ENCODE measurements at places on chromosomes 2 and 18.
A peak's percentile ranks its signal among the peaks of the same experiment; 100 is the strongest.

DNA sequence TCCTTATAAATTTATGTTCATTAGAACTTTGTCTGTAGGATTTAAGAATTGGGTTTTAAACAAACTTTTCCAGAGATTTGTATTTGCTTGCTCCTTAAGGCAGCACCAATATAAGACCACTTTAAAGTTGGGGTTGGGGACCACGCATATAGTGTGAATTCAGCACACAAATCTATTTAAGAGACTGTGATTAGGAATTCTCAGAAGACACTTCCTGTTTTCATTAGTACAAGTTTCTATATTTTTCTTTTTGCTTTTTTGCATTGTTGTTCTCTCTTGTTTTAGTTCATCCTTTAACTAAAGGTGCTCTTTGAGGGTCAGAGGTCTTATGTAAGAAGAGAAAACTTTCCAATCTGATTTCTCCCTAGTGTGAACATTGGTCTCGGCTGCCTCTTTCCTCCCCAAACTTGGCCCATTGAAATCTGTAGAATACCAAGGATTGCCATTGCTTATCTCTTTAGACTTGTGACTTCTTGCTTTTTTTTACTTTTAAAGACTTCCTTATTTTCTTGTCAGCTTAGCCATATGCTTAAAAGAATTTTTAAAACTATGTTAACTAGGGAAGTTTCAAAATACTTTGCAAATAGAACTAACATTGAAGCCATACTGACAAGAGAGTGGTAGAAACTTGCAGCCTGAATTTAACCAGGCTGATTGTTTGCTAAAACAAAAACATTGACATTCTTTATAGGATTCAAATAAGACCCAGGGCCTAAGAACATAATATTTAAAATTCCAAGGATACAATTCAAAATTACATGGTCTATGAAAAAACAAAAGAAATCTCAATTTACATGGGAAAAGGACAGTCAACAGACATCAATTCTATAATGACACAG is 264.1 kb upstream of the FN1 start:
- DNase-seq: no peak

- DNase-seq: no peak
These were observed 8.0 kb downstream of the SPRED2 start for GRCh38 chr2:65424391-65424790.

DNA sequence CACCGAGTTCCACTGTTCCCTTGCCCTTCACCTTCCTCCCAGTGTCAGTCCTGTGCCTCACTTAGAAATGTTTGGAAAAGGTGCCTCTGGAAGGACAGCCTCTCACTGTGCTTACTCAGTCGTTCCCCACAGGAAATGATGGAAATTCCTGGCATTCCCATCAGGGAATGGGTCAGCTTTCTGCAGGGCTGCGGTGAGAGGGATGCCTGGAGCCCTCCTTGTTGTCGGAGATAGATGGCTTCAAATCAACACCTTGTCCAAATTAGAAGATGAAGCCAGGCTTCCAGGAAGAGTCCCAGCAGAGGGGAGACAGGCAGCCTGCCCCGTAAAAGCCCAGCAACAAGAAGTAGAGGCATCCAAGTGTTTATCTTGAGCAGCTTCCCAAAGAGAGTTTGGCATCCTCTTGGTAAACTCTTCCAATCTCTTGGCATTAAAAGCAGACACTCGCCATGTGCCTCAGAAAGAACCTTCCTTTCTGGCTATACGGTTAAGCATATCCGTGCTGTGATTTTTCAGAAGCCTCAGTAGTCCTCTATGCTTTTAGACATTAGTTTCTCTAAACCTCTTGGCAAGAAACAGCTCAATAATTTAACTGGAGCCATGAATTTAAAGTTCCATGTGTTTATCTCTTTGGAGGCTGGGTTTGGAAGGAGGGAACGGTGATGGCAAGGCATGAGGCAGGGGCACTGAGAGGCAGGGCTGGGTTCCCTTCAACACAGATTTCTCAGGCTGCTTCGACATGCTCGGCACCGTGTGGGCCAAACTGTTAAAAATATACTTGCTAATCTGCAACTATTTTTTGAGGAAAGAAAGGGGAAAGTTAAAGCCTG is 25.1 kb downstream of the COLEC12 start:
- no peak for DNase-seq

- no peak for DNase-seq
These were observed 60.3 kb upstream of the CREB1 start for GRCh38 chr2:207469451-207469850.

- DNase-seq: no peak
These were observed 184.6 kb downstream of the CYP26B1 start for GRCh38 chr2:71962911-71963694.

- DNase-seq: no peak
These were observed 2.6 kb upstream of the RNF149 start for GRCh38 chr2:101310834-101311695.

- no peak for DNase-seq
These were observed 55.1 kb upstream of the RIT2 start for GRCh38 chr18:43170586-43170985.

- DNase-seq: no peak
These were observed 101.8 kb downstream of the XRCC5 start for GRCh38 chr2:216210701-216211540.

GRCh38 chr2:112433932-112434730 is 686 bp upstream of the RGPD8 start:
- DNase-seq: no peak

GRCh38 chr18:9140984-9141383 is 4.4 kb downstream of the ANKRD12 start:
- no peak for DNase-seq

- DNase-seq: no peak
These were observed 115.1 kb downstream of the CDH20 start for GRCh38 chr18:61448316-61448715.

DNA sequence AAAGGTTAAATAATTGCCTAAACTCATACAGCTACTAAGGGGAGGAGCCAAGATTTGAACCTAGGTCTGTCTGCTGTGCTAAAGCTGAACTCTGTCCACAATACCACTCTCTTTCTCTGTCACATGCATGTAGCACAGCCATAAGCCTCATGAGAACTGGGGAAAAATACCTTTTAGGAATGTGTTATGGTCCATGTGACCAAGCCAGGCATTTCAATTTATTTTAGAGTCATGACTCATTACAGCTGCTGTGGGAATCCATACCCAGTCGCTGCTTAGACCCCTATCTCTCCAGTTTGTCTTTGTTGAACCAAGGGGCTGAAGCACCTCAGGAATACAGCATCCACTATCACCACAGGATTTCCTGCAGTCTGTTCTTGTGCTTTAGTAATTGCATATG is 200.0 kb upstream of the SIX3 start:
- no peak for DNase-seq

DNA sequence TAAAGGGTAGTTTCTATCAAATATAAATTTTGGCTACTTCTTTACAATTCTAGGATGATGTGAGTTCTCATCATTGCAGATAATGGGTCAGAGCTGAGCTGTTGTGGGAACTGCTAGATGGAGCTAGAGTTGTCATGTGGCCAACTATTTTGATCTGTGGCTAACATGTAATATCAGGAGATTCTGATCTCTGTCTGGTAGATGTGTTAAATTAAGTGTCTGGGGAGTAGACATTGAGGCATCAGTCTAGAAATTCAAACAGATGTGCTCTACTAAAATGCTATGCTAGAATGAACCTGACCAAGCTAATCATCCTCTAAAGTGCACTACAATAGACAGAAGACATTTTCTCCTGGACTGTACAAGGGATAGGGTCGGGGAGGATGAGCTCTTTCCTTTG is 30.3 kb upstream of the DARS1 start:
- DNase-seq: no peak

- no peak for DNase-seq
These were observed 83.4 kb upstream of the PXDN start for GRCh38 chr2:1827686-1828085.

DNA sequence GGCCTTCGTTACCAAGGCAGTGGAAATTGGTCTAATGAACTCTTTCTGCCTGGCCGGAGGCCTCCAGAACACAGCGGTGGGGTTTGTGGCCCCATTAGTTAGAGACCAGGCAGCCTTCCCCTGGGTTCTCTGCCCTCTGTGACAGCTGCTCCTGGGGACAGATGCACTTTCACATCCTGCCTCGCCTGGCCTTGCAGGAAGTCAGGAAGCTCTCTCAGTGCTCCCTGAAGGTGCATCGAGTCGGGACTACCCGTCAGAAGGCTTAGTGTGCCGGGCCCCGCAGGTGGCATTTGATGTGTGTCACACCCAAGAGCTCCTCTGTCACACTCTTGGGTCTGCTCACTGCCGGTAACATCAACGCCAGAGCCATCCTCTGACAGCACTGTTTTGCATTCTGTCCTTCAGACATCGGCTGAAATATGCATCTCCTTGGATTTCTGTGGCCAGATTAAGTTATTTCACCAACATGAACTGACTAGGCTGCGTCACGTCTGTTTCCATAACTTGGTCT is 158.3 kb downstream of the LDLRAD4 start:
- DNase-seq: peak; percentile 59

DNA sequence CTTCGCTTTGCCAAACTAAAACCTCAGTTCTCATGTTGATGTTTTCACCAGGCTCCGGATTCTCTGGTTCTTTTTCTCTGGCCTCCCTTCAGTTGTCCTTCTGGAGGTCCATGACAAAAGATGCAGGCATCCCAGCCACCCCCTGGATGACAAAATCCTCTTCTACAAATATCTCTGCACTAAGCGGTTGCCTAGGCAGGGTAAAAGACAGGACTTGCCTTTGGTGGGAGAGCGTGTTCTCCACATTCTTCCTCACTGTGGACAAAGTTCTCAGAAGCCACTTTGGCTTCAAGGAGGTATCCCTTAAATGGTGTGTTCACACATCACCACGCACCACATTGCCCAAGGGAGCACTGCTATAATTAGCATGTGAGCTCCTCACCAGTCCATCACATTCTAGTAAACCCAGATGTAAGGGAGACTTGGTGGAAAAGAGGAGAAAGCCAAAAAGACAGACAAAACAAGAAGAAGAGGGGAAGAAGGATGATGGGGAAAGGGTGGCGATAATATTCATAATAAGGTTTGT is 23.6 kb upstream of the MRPL33 start:
- no peak for DNase-seq

DNA sequence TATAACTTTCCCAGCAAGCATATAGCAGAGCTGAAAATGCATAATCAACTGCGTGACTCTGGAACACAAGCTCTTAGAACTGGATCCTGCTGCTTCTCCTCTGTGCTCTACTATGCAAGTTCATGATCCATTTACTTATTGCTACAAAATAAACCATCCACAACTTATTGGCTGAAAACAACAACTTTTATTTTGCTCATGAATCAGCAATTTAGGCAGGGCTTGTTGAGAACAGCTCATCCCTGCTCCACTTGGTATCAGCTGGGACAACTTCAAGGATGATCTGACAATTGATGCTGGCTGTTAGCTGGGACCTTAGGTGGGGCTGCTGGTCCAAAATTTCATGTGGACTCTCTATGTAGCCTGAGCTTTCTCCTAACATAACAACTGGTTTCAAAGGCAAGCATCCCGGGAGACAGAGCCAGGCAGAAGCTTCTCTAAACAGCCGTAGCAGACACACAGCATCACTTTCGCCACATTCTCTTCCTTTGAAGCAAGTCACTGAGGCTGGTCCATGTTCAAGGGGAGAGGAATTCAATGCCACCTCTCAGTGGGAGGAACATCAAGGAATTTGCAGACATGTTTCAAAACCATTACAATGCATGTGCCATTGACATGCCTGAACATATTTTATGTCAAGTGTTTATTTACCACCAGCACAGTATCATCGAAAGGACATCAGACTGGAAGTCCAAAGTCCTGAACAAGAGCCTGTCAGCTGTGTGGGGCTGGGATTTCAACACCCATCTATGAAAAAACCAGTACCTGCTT is 153.1 kb upstream of the PKDCC start:
- no peak for DNase-seq

GRCh38 chr2:152238016-152238415 is 62.5 kb upstream of the STAM2 start:
- DNase-seq: no peak

DNA sequence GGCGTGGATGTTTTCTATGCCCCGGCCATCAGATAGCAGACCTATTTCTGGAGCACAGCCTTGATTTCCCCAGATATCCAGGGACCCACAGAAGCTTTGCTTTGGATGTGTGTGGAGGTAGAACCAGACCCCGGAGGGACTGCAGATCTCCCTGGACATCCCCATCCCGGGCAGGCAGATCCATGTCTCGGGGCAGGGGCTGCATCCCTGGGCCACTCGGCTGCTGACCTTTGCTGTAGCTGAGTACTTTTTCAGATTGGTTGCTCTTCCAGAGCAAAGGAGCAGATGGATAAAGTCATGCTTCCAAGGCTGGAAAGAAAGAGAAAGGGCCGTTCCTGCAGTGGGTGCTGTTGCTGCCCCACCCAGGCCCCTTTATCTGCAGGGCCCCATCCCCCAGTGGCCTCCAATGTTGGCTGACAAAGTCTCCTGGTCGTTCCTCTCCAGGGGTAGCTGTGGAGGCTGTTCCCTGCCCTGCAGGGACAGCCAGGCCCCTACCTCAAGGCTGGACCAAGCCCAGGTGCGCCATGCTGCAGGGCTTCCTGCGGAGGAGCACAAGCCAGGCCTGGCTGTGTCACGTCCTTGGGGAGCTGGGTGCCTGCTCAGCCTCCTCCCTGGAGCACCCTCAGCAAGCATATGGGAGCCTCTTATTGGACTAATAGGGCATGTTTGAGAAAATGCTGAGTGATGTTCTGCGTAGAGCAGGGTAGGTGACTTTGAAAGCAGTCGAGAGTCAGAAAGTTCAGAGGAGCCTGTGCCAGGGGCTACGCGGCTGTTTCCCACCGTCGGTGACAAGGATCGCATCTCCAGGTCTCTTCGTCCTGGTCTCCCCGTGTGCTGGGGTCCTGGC is 68.4 kb downstream of the TPO start:
- DNase-seq: no peak

- DNase-seq: no peak
These were observed 69.3 kb downstream of the TTC27 start for GRCh38 chr2:32697156-32697555.

- no peak for DNase-seq
These were observed 27.4 kb upstream of the CNNM3 start for GRCh38 chr2:96788442-96789244.

DNA sequence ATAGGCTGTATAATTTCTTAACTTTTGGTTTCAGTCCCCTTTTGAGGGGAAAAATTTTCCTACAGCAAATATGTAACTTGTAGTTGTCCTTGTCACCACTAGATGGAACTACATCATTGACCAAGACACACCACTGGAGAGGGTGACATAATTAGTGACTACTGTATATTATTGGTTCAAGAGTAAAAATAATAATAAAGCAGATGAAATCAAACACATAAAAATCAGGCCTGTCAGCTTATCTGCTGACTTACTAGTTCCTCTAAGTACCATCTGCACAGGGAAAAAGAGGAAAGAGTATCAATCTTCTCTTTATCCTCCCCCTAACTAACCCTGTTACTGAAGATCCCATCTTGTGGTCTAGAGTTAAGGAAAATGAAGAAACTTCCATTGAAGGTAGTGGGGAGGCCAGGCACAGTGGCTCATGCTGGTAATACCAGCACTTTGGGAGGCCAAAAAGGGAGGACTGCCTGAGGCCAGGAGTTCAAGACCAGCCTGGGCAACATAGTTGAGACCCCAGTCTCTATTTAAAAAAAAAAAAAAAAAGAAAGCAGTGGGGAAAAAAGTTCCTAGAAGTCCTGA is 29.6 kb upstream of the ENOSF1 start:
- DNase-seq: no peak
